Glutamatergic neuron (in vitro differentiated cells): ENCODE measurements at places on chromosomes 3 and 15.

DNA sequence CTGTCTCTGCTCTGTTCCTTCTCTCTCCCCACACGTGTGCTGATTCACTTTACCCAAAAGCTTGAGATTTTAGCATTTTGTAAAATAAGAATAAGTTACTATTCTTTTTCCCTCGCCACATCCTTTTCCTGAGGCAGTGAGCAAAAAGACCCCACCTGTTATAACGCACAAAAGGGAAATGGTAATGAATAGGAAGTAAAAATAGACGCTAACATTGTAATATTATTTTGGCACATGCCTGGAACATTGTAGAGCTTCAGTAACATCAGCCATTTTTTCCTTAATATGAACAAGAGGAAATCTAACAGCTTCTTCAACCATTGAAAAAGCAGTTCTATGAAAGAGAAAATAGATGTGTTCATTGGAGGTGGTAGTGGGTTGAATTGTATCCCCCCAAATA, 40.5 kb downstream of the CD200 start:
- DNase-seq, result no peak

DNA sequence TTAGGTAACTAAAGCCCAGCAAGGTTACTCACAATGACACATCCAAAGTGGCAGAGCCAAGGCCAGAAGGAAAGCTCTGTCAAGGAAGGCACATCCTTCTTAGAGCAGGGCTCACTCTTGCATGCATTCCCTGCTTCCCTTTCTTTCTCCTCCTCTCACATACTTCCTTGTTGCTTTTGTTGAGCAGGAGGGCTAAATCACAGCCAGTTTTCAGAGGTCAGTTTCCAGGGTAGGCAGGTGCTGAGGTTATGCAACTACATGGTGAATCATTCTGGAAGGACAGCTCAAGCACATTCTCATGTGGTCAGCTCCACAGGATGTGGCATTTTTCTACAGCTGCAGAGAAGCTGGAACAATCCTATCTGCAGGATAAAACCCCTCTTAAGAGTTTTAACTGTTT, 275.6 kb downstream of the ZNF621 start:
- DNase-seq, result no peak

- DNase-seq, result no peak
These were observed 2.1 kb upstream of the RHO start for GRCh38 chr3:129526121-129526900.

DNA sequence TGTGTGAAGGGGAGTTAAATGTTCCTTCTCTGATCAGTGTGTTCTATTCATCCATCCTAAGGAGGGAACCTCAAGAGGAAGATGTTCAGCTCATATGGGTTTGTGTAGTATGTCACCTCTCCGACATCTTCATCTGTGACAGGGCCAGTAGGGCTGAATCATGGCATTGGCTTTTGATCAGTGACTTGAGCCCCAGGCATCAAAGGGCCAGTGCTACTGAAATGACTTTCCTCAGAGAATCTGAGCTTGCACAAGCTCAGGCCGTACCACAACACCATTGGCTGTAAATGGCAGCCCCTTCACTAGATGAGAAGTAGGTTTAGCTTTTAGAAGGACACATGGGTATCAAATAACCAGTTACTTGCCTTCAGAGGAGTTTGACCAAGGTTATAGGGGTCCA, 183.2 kb upstream of the NR2E3 start:
- no peak for DNase-seq

GRCh38 chr15:70559265-70560239, 203.8 kb downstream of the UACA start:
- DNase-seq, result no peak

- DNase-seq, result no peak
These were observed 47.0 kb upstream of the FSTL1 start for GRCh38 chr3:120497818-120498217.
